Placental pericyte (primary cell): ENCODE measurements at places on chromosomes 11 and 22. TPM values are rescaled to one million over a fixed set of nuclear protein-coding genes. Genes with fewer than 3 reads are reported as not detected.

The RASSF10 gene
- total RNA-seq, result 0.14 TPM in 1 of 2 replicates, not detected in the other

The IL10RA gene
- not detected in 2 replicates for total RNA-seq

The TMEM151A gene
- total RNA-seq, result 0.88 TPM in 1 of 2 replicates, not detected in the other

The TMEM45B gene
- not detected in 2 replicates for total RNA-seq

The OR52A1 gene
- total RNA-seq, result not detected in 2 replicates

The NXPE2 gene
- not detected in 2 replicates for total RNA-seq

The XKR3 gene
- not detected in 2 replicates for total RNA-seq

The ACRV1 gene
- not detected in 2 replicates for total RNA-seq

The CTR9 gene
- 19.0 and 24.3 TPM in 2 replicates for total RNA-seq

The UBQLNL gene
- total RNA-seq, result 0.14 and 0.44 TPM in 2 replicates

The SLC22A9 gene
- total RNA-seq, result not detected in 2 replicates

The OAF gene
- 48.4 and 61.7 TPM in 2 replicates for total RNA-seq

The PGA3 gene
- total RNA-seq, result 1.1 TPM in 1 of 2 replicates, not detected in the other

The SMIM38 gene
- total RNA-seq, result 0.14 and 0.44 TPM in 2 replicates

The MYO7A gene
- total RNA-seq, result 0.14 and 0.22 TPM in 2 replicates

The TSSK2 gene
- not detected in 2 replicates for total RNA-seq

The SLC6A5 gene
- total RNA-seq, result not detected in 2 replicates

The TUB gene
- 0.57 and 0.88 TPM in 2 replicates for total RNA-seq

The USP47 gene
- 56.5 and 75.4 TPM in 2 replicates for total RNA-seq

The OR51E2 gene
- 0.14 and 0.22 TPM in 2 replicates for total RNA-seq

The MAML2 gene
- 19.5 and 27.9 TPM in 2 replicates for total RNA-seq

The OPCML gene
- total RNA-seq, result 0.14 TPM in 1 of 2 replicates, not detected in the other

The FGF19 gene
- not detected in 2 replicates for total RNA-seq

The XPNPEP3 gene
- 12.0 and 13.0 TPM in 2 replicates for total RNA-seq

The FEN1 gene
- total RNA-seq, result 13.3 and 76.2 TPM in 2 replicates

The MS4A3 gene
- total RNA-seq, result not detected in 2 replicates

The TMEM191B gene
- 2.3 TPM in 1 of 2 replicates, not detected in the other for total RNA-seq

The ART1 gene
- not detected in 2 replicates for total RNA-seq

The KCNK4 gene
- under 0.01 TPM in 1 of 2 replicates, not detected in the other for total RNA-seq

The GP1BB gene
- 2.1 and 3.5 TPM in 2 replicates for total RNA-seq

The IL17REL gene
- total RNA-seq, result not detected in 2 replicates

The GRM5 gene
- under 0.01 TPM in 1 of 2 replicates, not detected in the other for total RNA-seq

The PATE2 gene
- total RNA-seq, result 0.29 TPM in 1 of 2 replicates, not detected in the other

The OR4C16 gene
- total RNA-seq, result not detected in 2 replicates
